ENCODE measurements at places on chromosomes 1 and 21.
A peak's percentile ranks its signal among the peaks of the same experiment; 100 is the strongest.

- DNase-seq: no peak
Observed at GRCh38 chr1:226678701-226679100, 60.4 kb downstream of the ITPKB start.

- no peak for DNase-seq
Observed at GRCh38 chr1:23574265-23574754, 15.0 kb upstream of the ID3 start.

DNA sequence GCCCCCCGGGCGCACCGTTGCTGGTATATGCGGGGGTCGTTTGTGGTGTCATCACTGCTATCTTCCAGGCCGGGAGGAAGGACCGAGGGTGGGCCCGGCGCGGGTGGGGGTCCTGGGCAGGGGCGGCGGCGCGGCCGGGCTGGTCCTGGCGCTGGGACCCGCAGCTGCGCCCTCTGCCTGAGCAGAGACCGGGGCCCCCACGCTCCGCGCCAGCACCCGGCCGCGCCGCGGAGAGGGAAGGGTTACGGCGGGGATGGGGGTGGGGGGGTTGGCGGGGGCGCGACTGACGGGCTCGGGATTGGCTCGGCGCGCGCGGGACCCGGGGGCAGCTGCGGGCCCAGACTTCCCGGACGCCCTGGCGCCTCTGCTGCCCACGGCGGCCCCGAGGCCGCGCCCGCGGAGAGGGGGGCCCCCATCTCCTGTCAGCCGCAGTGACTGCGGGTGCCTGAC is 13.8 kb upstream of the SAMD11 start:
- DNase-seq: no peak

DNA sequence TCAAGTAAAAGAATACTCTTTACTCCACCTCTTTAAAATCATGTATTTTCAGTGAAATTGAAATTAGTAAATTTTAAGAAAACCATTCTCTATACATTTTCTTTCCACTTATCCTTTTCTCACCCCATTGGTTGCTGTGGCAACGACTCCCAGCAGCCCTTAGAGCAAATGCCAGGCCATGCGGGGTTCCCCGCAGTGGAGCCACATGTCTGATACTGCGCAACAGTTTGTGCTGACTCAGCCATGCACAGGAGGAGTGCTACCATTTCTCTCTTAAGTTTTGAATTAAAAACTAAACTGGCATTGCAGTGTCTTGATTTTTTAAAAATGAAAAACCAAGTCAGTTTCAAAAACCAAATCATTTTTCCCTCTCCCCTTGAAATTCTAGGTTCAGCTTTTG is 214.1 kb upstream of the L1TD1 start:
- no peak for DNase-seq

DNA sequence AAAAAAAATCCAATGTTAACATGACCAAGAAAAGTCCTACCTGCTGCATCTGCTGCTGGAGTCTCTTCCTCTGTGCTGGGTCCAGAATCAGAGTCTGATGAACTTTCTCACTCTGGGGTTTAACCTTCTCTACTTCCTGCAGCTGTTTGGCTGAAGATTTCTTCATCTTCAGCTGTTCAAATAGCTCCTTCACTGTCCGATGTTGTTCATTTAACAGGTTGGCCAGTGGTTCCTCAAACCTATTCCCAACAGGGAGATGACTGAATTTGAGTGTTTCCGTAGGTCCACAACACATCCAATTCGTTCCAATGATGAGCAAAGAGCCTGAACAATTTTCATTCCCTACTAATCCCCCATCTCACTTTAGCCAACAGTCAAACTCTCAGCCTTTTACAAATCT is 79.4 kb downstream of the GON4L start:
- DNase-seq: no peak

- no peak for DNase-seq
Observed at GRCh38 chr21:38475519-38475918, 22.8 kb downstream of the ERG start.

GRCh38 chr1:62198069-62198780 is 3.6 kb downstream of the L1TD1 start:
- DNase-seq: no peak

DNA sequence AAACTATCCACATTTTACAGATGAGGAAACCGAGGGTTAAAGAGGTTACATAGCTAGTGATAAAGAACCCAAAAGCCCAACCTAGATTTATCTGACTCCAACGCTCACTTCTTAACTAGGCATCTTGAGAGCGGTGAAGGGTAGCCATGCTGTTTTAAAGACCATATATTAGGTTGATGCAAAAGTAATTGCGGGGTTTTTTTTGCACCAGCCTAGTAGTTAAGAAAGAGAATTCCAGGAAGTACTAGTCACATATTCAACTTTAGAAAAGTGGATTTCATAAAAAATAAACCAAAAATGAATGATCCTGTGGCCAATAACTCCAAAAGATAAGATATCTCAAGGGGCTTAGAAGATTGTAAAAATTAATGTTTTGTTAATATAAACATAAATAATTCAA is 162.1 kb downstream of the GLUL start:
- DNase-seq: no peak

- DNase-seq: no peak
Observed at GRCh38 chr1:2650967-2651645, 18.3 kb upstream of the MMEL1 start.

- DNase-seq: no peak
Observed at GRCh38 chr1:25573961-25574360, 30.6 kb downstream of the LDLRAP1 start.

DNA sequence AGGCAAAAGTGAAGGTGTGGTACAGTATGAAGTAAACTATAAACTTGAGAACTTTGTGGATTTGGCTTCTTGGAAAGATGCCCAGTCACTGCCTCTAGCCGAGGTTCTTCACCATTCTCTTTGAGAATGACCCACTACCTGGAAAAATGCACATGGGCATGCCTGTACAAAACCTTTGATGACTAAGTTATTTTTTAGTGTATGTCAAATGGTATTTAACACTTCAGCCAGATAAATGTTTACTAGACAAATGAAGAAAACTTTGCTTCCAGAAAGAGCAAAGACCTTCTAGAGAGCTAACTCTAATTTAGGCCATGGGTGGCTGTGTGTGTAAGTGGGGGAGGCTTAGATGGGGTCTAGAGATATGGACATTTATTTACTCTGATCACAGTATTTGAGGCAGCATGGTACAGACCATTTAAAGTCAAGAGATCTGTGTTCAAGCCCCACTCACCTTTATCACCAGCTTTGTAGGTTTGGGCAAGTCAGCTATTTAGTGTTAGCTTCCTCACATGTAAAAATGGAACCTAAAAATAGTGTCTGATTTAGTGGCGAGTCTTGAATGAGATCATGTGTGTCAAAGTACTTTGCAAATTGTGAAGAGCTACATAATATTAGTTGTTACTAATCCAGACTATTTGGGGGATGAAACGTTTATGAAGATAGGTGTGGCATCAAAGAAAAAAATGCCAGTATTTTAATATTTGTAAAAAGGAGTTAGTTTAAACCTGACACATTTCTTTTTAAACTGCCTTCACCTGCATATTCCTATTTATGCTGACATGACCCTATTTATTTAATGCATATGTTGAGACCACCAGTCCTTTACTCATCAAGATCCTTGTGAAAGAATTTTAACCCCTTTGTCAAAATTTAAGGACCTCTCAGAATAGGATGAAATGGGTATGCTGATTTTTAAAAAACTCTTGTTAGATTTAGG is 20.2 kb downstream of the NFYC start:
- peak; percentile 90 for DNase-seq

- no peak for DNase-seq
Observed at GRCh38 chr1:155984341-155984740, 6.0 kb upstream of the ARHGEF2 start.

DNA sequence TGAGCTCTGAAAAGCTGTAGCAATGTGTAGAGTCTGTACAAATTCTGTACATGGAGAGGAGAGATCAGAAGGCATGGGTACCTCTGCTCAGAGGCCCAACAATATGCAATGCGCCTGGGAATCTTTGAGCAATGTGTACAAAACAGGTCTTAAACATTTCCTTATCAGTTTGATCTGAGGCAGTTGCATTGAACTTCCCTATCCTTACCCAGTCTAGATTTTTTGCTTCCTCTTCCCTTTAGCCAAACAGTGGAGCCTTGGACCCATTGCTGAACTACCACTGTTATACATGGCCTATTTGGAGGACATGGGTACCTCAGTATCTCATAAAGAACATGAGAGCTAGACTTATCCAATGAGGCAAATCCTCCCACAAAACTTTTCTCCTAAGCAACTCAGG is 12.6 kb upstream of the MNDA start:
- no peak for DNase-seq

DNA sequence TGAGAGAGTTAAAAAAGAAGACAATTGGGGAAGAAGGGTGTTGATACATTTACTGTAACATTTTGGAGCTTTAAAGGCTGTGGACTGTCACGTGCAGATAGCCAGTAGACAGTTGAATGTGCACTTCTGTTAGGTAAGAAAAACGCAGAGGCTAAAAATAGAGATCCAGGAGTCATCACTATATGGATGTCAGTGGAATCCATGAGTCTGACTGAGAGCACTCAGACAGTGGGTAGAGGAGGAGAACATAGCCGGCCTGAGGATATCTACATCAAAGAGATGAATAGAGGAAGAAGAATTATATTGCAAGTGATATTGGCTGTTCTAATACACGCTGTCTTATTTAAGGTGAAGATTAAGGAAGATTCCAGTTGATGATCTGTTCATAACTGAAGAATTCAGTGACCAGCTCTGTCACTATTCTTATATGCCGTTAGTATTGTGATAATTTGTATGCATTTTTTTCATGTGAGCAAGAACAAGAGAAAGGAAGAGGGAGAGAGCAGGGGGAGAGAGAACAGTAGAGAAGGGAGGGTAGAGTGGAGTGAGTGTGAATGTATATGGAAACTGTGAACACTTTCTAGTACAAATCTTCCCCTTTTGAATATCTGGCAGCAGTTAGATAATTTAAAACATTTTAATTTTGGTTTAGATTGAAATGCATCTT is 344.8 kb downstream of the CHRM3 start:
- no peak for DNase-seq

- peak; percentile 77 for DNase-seq
Observed at GRCh38 chr1:3410142-3410925, 44.1 kb upstream of the ARHGEF16 start.

GRCh38 chr1:32372149-32372756 is 9.9 kb downstream of the TSSK3 start:
- DNase-seq: no peak

DNA sequence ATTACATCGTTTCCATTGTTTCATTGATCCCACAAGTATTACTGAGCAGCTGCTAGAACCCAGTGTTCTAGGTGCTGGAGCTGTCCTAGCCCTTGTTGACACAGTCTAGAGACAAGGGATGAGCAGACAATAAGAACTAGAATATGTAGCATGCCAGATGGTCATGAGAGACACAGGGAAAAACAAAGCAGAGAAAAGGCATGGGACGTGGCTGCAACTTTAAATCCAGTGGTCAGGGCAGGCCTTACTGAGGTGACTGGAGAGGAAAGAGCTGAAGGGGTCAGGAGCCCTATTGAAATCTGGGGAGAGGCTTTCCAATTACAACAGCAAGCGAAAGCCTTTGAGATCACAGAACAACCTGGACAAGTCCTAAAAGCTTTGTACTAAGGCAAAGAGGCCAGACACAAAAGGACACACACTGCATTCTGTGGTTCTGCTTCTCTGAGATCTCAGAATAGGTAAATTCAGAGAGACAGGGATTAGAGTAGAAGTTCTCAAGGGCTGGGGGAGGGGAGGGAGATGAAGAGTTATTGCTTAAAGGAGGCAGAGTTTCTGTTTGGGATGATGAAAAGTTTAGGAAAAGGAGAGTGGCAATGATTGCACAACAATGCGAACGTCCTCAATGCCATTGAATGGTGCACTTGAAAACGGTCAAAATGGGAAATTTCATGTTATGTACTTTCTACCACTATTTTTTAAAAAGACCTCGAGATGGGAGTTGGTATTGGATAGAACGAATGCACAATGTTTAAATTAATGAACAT is 467.4 kb upstream of the VAMP3 start:
- DNase-seq: no peak

DNA sequence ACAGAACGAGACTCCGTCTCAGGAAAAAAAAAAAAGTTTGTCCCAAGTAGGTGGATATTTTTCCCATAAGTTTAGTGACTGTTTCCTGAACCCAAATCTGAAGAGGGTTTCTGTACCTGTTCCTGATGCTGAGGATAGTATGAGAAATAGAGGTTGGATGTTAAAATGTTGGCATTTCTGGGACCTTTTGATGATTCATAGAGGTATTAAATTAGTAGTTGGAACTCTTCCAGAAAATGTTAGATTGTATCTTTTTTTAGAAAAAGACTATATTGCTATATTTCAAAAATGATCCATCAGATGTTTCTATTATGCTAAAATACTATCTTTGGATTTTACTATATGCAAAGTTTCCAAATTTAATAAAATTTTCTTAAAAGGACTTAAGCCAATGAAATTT is 2.9 kb upstream of the CENPL start:
- DNase-seq: no peak

GRCh38 chr1:184152434-184152898 is 100.9 kb downstream of the TSEN15 start:
- DNase-seq: no peak

DNA sequence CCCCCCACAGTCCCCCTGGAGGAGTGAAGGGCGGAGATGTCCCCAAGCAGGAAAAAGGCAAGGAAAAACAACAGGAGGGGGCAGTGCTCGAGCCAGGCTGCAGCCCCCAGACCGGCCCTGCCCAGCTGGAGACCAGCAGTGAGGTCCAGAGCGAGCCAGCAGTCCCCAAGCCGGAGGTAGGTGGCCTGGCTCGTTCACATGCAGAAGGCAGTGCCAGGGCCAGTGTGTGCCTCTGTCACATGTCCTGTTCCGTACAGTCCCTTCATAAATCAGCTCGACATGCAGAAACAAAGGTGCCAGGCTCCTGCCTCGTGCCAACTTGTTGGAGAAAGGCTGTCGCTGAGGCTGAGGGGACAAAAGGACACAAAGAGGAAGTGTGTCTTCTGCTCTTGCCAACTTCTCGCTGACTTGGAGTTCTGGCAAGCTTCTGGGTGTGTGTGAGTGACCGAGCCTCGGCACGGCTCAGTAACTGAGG is 24.1 kb upstream of the MPZL1 start:
- no peak for DNase-seq

DNA sequence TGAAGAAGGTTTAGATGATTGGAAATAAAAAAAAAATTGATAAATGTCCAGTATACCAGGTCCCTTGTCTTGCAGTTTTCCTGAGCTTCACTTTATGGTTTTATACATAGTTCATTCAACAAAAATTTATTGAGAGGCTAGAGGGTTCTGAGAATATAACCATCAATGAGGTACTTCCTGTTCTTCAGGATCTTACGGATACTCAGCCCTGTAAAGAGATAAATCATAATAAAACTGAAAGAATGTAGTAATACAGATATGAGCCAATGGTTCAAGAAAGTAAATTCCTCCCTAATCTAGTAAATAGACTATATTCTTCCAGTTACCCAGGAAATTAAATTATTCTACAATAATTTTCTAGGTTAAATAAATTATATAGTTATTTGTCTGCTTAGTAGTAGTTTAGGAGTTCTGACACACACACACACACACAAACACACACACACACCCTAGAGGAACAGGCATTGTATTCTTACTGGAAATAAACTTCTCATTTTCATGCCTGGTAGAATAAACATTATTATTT is 70.4 kb upstream of the HMCN1 start:
- DNase-seq: no peak
